D721Med (cell line): ENCODE measurements at places on chromosomes 5 and 9.

GRCh38 chr5:179954434-179954833 is 46.7 kb upstream of the TBC1D9B start:
- DNase-seq: no peak

GRCh38 chr5:8954801-8955200 is 591.1 kb downstream of the SEMA5A start:
- no peak for DNase-seq

GRCh38 chr9:503326-503725 is 288.7 kb downstream of the DOCK8 start:
- DNase-seq: no peak

DNA sequence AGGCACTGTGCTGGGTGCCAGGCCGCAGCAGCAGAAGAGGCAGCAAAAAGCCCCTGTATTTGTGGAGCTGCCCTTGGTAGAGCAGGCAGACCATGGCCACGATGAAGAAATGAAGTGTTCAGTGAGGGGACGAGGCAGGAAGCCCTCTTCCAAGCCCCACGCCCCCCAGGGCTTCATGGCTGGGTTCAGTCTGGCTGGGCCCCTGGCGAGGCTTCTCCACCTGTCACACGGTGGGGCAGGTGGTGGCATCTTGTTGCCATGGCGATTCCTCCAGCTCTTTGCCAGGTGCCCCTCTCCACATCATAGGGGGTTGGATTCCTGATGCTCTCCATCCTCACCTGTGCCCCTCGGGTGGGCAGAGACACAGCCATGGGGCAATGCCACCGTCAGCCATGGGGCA is 21.5 kb downstream of the ADGRD2 start:
- no peak for DNase-seq

DNA sequence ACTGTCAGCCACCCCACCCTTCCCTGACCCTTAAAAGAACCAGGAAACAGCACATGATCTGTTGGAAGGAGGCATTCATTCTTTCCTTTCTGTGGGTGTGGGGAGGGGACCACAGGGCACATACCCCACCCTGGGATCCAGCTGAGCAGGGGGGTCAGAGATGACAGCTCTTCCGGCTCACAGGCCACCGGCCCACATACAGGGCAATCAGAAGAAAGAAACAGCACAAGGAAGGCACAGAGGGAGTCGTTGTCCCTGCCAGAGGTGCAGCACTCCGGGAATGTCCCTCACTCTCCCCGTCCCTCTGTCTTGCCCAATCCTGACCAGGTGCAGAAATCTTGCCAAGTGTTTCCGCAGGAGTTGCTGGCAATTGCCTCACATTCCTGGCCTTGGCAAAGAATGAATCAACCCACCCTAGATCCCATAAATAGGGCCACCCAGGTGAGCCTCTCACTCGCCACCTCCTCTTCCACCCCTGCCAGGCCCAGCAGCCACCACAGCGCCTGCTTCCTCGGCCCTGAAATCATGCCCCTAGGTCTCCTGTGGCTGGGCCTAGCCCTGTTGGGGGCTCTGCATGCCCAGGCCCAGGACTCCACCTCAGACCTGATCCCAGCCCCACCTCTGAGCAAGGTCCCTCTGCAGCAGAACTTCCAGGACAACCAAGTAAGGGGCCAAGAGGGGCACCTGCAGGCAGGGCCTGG is at the start of gene LCN2:
LCN2 (plus strand) TSS at position 453 of the 701 bp plus-strand sequence; CDS start at position 526, 73 bp downstream.
- DNase-seq: no peak

- no peak for DNase-seq
Measured at GRCh38 chr5:127839496-127840197, 136.5 kb downstream of the CCDC192 start.

DNA sequence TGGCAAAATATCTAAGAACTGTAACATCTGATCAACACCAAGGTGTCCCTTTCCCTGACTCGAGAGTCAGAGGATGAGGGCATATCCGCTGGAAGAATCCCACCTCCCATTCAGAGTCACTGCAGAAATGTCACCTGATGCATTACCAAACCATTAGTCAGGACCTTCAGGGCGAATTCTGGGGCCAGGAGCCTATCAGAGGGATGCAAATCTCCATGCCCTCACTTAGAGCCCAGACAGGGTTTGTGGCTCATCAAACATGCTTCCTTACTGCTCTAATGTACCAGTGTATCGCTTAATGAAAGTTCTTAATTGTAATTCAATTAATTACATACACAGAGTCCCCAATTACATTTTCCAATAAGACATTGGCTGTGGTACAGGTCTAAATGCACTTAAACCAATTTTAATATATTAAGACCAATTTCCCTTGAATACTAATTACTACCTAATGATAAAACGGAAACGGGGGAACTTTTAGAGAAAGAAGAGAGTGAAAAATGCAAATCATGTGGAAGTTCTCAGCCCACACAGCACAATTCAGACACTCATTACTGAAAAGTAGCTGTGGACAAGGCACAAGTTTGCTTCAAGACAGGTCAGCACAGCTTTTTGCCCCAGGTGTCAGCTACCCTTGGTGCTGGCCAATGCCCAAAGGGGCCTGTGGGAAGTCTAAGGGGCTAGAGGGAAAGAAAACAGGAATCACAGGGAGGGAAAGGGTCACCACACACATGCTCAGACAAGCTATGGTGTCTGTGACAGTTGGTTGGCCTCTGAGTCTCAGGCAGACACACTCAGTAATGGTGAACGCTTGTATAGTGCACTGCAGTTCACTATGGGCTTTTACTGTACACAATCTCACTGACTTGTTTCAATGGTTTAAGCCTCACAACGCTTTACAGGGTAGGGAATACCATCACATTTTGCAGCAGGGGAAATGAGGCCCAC is 211.6 kb downstream of the MAPKAP1 start:
- no peak for DNase-seq

GRCh38 chr9:90827181-90827871 is 25.7 kb downstream of the SYK start:
- DNase-seq: no peak

DNA sequence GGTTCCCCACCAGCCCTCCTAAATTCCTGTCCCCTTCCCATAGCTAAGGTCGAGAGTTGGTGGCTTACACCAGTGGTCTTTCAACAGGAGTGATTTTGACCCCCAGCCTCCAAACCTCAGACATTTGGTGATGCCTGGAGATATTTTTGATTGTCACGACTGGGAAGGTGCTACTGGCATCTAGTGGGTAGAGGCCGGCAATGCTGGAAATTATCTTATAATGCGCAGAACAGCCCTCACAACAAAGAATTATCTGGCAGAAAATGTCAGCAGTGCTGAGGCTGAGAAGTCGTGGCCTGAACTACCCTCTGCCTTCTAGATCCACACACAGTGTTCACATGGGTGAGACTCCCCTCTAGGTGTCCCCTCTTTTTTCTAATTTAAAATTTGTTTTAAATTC is 69.6 kb downstream of the IL31RA start:
- no peak for DNase-seq

DNA sequence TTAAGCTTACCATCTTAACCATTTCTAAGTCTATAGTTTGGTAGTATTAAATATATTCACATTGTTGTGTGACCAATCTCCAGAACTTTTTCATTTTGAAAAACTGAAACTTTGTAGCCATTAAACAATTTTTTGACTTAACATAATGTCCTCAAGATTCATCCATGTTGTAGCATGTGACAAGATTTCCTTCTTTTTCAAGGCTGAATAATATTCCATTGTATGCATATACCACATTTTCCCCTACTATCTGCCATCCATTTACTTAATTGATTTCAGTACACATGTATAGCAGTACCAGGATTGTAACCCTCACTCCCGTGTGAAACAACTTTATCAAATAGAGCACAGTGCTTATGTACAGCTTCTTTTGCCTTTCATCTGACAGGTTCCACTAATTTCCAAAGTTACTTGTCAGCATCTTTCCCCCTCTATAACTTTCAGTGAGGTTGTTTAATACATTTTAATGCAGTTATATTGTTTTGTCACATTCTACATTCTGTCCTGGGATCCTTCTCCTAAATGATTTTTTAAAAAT is 7.4 kb upstream of the GNPDA1 start:
- no peak for DNase-seq

DNA sequence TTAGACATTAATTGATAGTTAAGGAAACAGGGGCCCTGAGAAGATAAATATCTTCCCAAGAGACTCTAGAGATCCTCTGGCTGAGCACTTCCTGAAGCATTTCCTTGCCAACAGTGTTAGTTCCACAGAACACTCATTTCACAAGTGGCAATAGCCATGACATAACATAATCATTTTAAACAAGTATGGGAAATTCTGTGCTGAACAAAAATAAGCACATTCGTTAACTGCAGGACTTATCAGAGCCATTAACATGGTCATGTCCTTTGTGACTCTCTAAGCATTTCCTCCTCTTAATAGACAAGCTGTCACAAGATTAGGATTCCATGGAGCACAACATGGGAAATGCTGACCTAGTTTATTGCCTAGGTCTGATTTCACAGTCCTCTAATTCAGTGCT is 184.9 kb downstream of the SNX18 start:
- no peak for DNase-seq

DNA sequence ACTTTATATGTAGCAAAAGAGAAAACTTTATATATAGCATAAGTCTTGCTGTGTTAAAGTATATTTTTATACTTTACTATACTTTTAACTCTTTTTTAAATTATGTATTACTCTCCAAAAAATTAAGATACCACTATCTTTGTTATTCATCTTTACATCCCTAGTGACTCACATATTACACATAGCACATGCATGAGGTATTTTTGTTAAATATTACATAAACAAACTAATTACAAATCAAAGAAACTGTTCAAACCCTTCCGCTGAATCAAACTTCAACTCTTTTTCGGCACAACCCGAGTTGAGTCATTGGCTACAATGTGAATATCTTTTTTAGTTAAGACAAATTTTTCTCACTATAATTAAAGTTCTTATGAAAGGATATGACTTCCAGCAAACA is 32.1 kb downstream of the NADK2 start:
- DNase-seq: no peak

DNA sequence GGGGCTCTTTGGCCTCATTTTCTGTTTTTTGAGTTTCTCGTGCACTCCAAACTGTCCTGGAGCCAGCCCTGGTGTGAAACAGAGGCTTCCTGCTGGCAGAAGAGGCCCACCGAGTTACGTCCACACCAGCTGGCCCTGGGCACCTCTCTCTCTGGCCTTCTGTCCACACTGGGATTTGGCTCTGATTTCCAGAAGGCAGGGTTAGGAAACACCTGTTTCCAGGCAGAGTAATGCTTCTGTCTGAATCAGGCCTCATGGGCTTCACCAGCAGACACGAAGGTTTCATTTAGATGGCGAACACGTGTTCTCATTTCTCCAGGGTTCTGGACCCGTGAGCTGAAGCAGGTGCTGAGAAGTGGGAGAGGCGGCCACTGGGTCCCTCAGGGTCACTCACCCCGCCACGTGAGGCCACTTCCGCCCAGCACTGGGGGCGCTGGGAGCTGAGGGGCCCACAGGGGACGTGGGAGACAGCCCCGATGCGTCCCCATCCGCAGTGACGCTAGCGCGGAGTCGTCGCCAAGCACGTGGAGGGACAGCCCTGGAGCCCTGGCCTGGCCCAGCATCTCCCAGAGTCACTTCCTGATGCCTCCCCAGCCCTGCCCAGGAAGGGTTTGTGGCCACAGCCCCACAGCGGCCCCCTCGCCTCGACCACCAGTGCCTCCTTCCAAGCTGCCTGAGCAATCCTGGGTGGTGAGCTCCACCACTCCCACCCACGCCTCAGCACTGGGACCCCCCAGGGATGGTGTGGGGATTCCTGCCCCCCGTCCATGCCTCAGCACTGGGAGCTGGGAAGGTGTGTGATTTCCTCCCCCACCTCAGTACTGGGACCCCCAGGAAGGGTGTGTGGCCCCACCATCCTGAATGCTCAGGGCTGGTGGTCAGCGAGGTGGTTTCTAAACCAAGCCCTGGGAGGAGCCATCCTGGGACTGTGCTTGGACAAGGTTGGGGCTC is 4.9 kb upstream of the LRRC14B start:
- DNase-seq: no peak

DNA sequence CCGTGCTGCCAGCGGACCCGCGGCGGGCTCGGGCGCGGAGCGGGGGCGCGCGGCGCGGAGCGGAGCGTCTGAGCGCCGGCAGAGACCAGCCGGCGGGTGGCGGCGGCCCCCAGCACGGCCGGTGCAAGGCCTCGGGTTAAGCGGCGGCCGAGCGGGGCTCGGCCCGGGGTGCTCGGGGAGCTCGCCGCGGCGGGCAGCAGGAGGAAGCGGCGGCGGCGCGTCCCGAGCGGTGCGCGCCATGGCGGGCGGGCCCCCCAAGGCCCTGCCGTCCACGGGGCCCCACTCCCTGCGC is 150 bp downstream of the SNX30 start:
- DNase-seq: no peak

DNA sequence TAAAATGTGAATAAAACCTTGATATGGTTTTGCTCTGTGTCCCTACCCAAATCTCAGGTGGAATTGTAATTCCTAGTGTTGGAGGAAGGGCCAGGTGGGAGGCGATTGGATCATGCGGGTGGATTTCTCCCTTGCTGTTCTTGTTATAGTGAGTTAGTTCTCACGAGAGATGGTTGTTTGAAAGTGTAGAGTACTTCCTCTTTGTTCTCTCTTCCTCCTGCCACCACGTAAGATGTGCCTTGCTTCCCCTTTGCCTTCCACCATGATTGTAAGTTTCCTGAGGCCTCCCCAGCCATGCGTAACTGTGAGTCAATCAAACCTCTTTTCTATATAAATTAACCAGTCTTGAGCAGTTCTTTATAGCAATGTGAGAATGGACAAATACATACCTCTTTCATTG is 34.9 kb downstream of the TARS1 start:
- no peak for DNase-seq

- no peak for DNase-seq
Measured at GRCh38 chr9:1513105-1513504, 462.9 kb downstream of the DMRT2 start.

DNA sequence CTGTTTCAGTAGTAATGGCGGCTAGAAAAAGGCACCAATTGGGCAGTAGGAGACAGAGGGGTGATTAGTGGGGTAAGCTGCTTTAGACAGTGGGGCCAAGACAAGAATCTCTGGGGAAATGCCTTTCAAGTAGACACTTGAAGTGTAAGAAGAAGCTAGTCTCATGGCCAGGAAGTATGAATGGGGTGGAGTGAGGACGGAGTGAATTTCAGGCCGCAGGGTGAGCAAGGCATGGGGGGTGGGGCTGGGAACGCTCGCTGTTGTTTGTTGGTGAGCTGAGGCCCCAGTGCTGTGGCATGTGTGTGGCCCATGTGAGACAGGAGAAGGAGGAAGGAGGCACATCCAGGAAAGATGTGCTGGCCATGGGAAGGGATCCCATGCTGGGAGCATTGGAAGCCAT is 149.2 kb upstream of the NFIL3 start:
- no peak for DNase-seq

GRCh38 chr9:130991778-130992681 is 16.9 kb upstream of the LAMC3 start:
- DNase-seq: no peak

- no peak for DNase-seq
Measured at GRCh38 chr9:133505901-133506652, 18.7 kb downstream of the MYMK start.

GRCh38 chr9:135403733-135404450 is 75.7 kb upstream of the PPP1R26 start:
- no peak for DNase-seq

DNA sequence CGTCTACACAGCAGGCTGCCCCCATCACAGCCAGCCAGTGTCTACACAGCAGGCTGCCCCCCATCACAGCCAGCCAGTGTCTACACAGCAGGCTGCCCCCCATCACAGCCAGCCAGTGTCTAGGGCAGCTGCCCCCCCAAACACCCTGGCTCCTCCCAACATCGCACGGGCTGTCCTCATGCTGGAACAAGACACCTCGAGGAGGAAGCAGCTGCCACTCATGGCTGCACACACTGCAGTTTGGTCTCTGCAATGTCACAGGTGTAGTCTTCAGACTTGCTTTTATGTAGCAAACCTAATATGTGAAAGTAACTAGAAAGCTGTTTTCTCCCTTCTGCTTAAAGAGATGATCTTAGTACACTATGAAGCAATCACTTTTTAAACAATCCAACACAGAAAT is 9.7 kb downstream of the LRRC14B start:
- peak; percentile 10 for DNase-seq
